ENCODE measurements at places on chromosomes 16 and 17.

- DNase-seq: no peak
Observed at GRCh38 chr16:78298986-78299385, 199.5 kb downstream of the WWOX start.

GRCh38 chr17:37510056-37510455 lies 20.4 kb downstream of the DUSP14 start:
- DNase-seq: no peak

DNA sequence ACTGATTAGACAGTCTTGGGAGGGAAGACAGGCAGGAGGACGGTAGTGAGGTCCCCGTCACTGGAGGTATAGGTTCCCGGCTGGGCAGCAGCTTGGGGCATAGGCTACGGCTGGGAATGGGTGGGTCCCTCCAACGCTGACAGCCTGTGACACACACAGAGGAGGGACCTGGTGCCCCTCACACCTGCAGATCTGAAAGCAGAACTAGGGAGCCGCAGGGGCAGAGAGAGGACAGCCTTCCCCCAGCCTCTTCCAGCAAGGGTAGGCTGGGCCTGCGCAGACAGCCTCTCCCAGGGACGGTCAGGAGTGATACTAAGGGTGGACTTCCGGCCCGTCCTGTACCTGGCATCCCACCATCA lies 2.0 kb downstream of the P2RX1 start:
- DNase-seq: no peak

DNA sequence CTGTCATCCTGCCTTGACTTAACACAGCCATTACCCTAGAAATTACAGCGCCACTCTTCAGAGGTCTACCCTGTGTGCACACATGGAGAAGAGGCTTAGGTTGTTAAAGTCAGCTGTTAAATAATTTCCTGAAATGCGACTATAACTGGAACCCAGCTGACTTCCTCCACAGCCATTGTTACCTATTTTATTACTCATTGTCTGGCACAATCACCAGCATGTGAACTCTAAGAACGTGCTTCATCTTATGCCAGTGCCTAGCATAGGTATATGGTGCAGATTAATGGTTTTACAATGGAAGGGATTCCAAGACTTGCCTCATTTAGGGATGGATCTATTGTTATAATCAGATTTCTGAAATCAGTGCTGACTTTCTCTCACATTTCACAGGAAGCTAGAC lies 11.9 kb downstream of the RDM1 start:
- no peak for DNase-seq

DNA sequence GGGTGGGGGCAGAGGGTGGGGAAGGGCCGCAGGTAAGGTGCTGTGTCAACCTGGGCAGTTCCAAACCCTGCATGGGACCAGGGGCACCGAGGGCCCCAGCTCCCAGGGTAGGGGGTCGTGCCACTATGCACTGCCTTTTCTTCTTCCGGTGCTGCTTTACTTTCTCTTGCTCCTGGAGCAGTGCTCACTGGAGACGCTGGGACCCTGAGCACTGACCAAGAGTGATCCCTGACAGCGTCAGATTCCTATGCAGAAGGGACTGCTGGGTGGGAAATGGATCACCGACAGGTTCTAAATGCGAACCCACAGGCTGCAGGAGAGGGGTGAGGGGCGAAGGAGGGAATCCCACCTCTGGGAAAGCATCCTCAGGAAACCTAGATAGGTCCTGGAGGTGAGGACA lies 470.1 kb downstream of the SOX9 start:
- no peak for DNase-seq

- DNase-seq: no peak
Observed at GRCh38 chr16:22317001-22317530, 19.9 kb downstream of the POLR3E start.

- DNase-seq: no peak
Observed at GRCh38 chr17:75590314-75590761, 2.7 kb downstream of the MYO15B start.

GRCh38 chr17:58302171-58302918 lies 21.6 kb upstream of the MPO start:
- DNase-seq: no peak

DNA sequence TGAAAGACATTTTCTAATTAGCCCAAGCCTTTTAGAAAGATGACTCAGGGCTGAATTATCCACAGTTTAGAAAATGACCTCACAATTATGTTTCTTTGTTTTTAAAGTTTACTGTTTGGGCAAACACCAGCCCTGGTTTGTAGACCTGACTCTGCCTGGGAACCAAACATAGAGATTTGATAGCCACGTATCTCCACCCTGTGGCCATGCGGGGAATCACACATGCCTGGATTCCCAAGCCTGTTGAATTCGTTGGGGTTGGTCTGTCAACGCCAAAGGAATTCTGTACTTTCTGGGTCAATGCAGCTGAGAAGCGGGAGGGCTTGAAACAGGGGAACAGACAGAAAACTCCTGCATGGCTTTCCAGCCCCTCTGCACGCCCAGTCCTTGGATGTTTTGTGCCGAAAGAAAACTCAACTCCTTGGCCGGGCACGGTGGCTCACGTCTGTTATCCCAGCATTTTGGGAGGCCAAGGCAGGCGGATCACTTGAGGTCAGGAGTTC lies 26.9 kb downstream of the CD300A start:
- DNase-seq: no peak

- DNase-seq: no peak
Observed at GRCh38 chr16:47110939-47111338, 32.8 kb downstream of the NETO2 start.

GRCh38 chr16:1346422-1347285 lies 5.0 kb downstream of the TSR3 start:
- DNase-seq: no peak

DNA sequence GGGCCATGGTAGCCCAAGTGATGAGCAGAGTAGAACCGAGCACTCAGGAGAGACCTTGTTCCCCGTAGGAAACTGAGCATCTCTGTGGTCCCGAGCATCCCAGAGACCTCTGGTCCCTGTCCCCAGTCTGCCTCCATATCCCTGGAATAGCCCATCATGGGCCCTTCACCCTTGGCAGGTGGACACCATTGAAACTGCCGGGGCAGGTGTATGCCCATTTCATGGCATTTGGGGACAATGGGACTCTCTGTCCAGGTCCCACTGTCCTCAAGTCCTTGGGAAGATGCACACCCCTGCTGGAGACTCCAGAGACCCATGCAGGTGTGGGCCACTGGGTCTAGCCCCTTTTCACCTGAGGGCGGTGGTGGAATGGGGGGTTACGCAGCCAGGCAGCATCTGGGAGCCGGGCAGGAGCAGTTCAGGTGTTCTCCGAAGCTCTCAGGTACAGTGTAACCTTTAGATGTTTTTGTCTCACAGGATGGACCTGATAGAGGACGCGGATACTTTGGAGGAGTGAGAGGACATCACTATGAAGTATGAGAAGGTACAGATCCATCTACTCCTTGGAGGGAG lies 75.9 kb downstream of the GOSR1 start:
- no peak for DNase-seq

DNA sequence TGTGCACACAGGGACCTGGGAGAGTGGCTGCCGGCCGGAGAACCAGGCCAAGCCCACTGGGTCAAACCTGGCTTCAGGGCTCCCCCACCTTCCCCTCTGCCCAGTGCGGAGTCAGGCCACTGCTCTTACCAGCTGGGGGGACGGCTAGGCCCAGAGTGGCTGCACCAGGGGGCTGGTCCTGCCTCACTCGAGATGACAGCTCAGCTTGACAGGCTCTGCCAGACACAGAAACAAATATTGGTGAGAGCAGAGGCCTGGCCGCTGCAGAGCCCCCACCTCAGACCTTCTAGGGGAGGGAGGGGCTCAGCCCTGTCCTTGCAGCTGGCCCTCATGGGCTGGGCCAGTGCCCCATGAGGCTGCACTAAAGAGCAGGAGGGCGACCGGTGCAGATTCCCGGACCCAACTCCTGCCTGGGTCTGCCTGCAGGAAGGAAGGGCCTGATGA lies 4.5 kb downstream of the NUDT16L1 start:
- no peak for DNase-seq

- DNase-seq: no peak
Observed at GRCh38 chr16:71867939-71868338, 16.0 kb downstream of the ZNF821 start.

DNA sequence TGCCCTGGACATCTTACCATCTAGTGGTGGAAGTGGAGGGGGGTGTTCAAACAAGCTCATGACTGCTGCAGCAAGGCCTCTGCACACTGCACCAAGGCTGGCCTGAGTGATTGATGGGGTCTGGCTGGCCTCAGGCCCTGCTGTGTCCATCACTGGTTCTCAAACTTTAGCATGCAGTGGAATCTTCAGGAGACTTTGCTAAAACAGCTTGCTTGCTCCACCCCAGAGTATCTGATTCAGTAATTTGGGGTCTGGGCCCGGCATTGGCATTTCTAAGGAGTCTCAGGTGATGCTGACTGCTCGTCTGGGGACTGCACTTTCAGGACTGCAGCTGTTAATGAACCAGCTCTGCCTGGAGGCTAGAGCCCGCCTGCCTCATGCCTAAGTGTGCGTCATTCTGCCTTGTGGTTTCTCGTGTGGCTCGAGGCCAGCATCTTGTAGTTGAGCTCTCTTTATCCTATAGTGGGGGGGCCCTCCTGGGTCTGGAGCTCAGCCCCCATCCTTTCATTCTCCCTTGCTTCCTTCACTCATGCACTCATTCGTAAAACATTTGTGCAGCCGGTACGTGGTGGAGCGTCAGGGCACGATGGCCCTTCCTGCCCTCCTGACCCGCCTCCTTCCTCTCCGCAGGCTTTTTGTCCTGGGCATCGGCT lies 4.1 kb downstream of the MGAT5B start:
- peak; percentile 27 for DNase-seq

GRCh38 chr16:73473713-73474112 lies 425.8 kb upstream of the ZFHX3 start:
- DNase-seq: no peak

- DNase-seq: no peak
Observed at GRCh38 chr16:50252082-50252611, 14.2 kb upstream of the ADCY7 start.

- no peak for DNase-seq
Observed at GRCh38 chr17:73546114-73546513, 98.1 kb downstream of the SDK2 start.

DNA sequence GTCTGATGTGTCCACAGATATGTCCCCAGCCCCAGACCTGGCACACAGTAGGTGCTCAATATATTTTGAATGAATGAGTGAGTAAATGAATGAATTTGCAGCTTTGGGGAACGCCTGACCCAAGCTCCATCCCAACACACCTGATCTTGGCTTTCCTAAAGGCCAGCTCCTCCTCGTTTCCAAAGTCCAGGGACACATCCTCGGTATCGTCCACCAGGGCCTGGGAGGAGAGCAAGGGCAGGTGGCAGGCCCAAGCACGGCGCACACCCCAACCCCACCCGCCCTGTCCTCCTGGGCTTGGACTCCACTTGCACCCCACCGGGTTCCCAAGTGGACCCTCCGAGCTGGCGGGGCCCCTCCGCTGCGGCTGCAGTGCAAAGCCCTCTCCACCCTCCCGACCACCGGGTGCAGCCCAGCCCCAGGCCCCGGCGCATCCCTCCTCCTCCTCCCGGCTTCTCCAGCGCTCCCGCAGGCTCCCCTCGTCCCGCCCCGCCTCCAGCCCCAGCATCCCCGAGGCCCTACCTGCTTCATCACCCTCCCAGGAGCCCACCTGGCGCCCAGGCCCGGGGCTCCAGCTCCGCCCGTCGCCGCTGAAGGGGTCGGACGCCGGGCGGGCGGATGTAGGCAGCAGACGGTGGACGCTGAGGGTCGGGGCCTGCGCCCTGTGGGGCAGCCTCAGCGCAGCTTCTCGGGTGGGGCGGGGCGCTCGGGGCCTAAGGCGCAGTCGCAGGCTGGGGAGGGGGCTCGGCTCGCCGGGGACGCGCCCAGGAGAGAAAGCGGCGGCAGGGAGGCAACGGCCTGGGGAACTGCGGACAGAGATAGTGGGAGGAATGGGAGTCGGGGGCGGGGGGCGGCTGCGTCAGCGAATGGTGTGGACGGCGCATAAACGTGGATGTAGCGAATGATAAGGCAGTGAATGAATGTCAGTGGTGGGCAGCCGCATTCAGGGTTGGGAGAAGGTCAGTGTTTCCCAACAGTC lies at the start of gene TVP23A:
Gene TVP23A (minus strand): TSS at position 832 of the 979 bp plus-strand sequence. CDS start 301 bp downstream, at position 531.
- DNase-seq: no peak

GRCh38 chr17:77332981-77333685 lies 192.4 kb downstream of the SEC14L1 start:
- DNase-seq: no peak

DNA sequence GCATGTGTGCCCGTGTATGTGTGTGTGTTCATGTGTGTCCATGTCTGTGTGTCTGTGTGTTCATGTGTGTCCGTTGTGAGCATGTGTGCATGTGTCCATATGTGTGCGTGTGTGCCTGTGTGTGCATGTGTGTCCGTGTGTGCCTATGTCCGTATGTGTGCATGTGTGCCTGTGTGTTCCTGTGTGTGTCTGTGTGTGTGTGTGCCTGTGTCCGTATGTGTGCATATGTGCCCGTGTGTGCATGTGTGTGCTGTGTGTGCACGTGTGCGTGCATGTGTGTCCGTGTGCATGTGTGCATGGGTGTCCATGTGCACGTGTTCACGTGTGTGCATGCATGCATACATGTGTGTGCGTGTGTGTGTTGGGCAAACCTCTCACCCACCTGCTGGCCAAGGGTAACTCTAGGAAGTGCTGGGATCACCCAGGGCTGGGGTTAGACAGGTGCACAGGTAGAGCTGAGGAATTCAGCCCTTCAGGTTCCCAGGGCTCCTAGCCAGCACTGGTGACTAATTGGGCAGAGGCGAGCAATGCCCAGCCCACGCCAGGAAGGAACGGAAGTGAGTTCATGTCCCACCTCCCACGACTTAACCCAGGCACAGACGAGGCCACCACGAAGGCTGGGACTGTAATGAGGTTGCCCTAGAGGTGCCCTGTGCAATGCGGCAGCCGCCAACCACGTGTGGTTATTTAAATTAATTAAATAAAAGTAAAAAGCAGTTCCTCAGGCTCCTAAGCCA lies 8.2 kb upstream of the CSNK1D start:
- no peak for DNase-seq

- no peak for DNase-seq
Observed at GRCh38 chr17:74773871-74774286, 2.3 kb downstream of the NAT9 start.

GRCh38 chr17:2083613-2084035 lies 28.7 kb downstream of the HIC1 start:
- no peak for DNase-seq
